NCI-H1417 treated with DMSO at 0.1 percent for 48 hours (cell line): ENCODE measurements at places on chromosomes 2 and 18.
A peak's percentile ranks its signal among the peaks of the same experiment; 100 is the strongest.

DNA sequence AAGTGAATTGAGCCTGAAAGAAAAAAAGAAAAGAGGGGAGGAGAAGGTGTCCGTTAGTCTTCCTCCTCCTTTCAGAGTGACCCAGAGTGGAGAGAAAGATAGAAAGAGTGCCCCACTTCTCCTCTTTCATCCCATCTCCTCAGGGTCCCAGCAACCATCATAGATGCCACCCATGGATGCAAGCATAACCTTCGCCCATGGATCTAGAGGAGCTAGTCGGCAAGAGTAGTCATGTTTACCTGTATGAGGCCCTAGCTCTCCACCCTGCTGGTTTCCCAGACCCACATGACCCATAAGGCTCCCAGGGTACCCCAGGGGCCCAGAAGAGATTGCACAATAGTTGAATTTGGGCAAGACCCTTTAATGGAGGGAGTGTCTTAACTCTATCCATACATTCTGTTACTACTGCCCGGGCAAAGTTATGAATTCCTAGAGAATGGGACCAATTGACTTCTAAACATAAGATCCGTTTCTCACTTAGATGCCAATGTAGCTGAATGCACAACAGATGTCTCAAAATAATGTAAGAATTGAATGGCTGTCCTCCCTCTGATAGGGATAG lies 56.1 kb upstream of the CDCA7 start:
- DNase-seq, result no peak

GRCh38 chr2:11795590-11795989 lies 49.2 kb downstream of the LPIN1 start:
- no peak for DNase-seq

DNA sequence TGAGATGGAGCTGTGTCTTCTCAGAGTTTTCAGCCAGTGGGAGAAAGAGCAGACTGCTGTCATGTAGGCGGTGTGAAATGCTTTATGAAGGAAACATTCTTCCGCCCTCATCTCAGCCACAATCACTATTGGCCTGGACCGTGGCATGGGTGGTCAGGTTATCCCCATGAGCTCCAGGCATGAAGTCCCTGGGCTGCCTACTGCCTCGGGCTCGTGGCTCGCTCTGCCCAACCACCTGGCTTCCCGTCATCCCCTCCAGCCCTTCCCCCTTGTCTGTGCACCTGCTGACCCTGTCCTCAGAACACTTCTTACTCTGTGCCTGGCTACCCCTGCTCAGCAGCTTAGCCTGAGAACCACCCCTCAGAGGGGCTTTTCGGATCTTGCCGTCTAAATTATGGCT lies 15.5 kb downstream of the COLEC11 start:
- DNase-seq, result no peak

DNA sequence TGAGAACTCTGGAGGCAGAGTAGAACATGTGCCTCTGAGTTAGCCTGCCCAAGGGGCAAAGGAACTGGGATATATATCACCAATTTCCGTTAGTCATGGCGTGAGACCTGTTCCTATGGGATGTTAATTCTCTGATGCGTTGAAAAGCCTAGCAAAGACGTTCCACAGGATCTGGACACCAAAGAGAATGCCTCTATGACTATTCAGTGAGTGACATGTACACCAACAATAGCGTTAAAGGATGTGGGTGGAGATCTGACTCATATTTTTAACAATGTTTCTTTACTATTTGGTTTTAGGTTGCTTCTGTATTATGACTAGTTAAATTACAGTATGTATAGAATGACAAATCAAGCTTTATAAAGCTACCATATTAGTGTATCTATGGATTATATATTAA lies 320.9 kb upstream of the MC4R start:
- DNase-seq, result no peak

DNA sequence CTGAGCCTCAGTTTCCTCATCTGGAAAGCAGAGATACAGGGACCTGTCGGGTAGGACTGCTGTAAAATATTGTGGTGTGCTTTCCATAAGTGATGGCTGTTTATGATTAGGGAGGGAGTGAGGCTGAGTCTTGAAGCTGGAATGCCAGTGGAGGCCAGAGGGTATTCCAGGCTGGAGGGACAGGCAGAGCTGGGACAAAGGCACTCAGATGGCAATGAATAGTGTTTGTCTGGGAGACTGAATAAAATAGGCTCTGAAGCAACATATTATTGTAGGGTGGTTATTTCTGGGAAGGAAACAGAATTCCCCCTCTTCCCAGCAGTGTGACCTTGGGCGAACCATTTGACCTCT lies 120.7 kb downstream of the INHBB start:
- no peak for DNase-seq

GRCh38 chr2:151049746-151050145 lies 211.9 kb downstream of the RBM43 start:
- no peak for DNase-seq

DNA sequence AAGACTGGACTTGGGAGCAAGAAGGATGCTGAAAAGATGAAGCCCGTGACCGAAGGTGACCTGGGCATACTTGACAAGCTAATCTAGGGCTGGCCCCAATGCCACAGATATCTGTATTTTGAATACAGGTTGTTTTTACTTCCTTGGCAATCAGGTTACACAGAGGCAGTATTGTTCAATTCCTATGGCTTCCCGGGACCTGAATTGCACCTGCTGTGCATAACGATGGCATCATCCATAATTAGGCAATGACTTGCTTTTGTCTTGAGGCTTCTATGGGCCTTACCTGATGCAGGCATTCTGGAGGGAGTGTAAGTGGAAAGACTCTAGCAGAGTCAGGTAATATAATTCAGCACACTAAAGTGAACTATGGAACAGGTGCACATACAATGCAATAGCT lies 60.6 kb upstream of the CUL3 start:
- DNase-seq, result no peak

- DNase-seq, result no peak
These were observed 9.2 kb downstream of the HTRA2 start for GRCh38 chr2:74538881-74539339.

GRCh38 chr2:71631411-71631931 lies 178.1 kb downstream of the DYSF start:
- no peak for DNase-seq

- no peak for DNase-seq
These were observed 487.5 kb downstream of the DLGAP1 start for GRCh38 chr18:3967359-3968180.

- no peak for DNase-seq
These were observed 685.2 kb downstream of the DCC start for GRCh38 chr18:53025247-53025646.

- DNase-seq, result no peak
These were observed 208.0 kb downstream of the GBX2 start for GRCh38 chr2:235960011-235960715.

GRCh38 chr2:178484245-178485041 lies 4.2 kb downstream of the PLEKHA3 start:
- peak; percentile 4 for DNase-seq

- DNase-seq, result no peak
These were observed 576.3 kb upstream of the CNTNAP5 start for GRCh38 chr2:123448801-123449200.

- DNase-seq, result no peak
These were observed 60.5 kb upstream of the PMAIP1 start for GRCh38 chr18:59839246-59839645.

DNA sequence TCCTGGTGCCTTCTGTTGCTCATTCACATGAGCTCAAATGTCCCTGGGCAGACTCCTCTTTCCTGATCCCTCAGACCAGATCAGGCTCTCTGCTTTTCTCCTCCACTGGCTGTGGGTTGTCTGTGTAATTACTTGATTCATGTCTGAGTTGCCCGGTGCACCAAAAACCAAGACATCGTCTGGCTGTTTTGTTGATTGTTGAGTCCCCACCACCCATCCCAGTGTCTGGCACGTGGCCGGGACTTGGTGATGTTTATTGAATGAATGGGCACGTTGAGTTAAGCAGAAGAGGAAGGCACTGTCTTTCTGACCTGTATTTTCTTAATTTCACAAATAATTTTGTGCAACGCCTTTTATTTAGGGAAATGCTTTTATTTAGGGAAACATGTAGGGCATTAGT lies 499.1 kb upstream of the HS6ST1 start:
- no peak for DNase-seq

DNA sequence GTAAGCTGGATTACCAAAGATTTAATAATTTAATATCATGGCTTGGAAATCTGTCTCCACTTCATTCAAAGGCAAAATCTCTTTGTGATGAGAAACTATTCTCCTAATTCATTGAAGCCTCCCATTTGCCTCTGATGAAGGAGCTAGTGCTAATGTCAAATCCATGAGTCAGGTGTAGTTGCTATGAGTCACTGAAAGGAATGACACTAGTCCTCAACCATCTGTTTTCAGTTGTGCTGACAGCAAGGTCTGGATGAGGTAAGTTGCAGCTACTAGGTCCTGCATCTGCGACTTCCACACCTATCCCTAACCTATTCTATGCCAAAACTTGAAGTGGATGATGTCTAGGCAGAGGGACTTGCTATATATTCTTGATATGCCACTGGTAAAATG lies 324.0 kb upstream of the UBE2E3 start:
- no peak for DNase-seq

- no peak for DNase-seq
These were observed 108.3 kb downstream of the MGAT5 start for GRCh38 chr2:134362152-134362668.

GRCh38 chr2:25809646-25810045 lies 68.6 kb downstream of the ASXL2 start:
- no peak for DNase-seq

DNA sequence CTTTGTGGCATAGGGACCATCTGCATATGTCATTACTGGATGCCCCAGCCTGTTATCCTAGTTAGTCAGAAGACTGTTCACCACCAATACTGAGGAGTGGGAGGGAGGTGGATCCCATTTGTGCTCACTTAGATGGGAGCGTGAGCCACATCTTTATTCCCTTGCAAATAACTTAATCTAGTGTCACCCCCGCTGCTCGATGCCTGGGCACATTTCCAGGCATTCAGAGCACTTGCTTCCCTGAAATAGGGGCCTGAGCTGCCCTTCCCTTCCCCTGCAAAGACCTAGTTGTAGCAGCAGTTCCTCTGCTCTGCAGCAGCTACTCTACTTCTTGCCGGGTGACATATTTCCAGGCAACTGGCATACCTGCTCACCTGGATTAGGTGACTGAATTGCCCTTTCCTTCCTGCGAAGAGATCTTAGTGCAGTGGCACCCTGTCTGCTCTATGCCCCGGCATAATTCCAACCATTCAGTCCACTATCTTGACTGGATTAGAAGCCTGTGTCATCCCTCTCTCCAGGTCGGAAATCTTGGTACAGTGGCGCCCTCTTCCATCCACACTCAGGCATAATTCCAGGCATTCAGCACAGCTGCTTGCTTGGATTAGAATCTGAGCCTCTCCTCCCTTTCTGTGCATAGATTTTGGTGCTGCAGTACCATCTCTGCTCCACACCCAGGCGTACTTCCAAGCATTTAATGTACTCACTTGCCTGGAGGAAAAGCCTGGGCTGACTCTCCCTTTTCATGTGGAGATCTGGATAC lies 1389.1 kb upstream of the TMEFF2 start:
- no peak for DNase-seq

- no peak for DNase-seq
These were observed 45.9 kb downstream of the PTRHD1 start for GRCh38 chr2:24747299-24747698.

GRCh38 chr2:120583851-120584570 lies 151.7 kb upstream of the GLI2 start:
- no peak for DNase-seq

- no peak for DNase-seq
These were observed 234.1 kb upstream of the ID2 start for GRCh38 chr2:8447610-8448221.

GRCh38 chr2:134773335-134773734 lies 54.5 kb upstream of the TMEM163 start:
- DNase-seq, result no peak

- no peak for DNase-seq
These were observed 44.3 kb downstream of the L3MBTL4 start for GRCh38 chr18:6370410-6370809.

DNA sequence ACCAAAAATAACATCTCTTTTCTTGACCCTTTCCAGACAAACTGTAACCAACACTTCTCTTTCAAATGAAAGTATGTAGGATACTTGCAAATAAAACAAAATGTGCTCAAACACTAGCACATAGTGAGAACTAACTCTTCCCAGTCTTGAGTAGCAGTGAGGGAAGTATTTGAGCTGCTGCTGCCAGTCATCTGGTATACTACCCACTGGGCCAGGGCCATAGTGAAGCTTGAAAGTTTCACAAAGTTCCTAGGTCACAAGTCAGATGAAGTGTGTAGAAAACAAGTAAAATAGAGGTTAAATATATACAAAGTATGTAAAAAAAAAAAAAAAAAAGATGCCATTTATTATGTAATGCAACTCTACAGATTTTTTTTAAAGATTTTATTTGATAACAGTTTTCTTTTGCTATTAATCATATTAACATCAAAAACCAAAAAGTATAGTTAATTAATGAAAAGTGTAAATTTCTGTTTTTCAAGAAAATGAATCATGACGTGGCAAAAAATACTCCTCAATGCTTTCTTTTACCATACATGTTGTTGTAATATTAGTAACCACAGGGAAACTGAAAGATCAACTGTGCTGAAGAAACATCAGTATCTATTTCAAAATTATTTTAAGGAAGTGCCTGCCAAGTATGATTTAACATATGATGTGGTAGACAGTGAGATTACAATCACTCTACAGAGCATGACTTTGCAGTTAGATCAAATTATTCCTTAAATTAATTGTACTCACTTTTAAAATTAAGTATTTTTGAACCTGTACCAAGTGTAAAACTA lies 21.6 kb upstream of the TRIB2 start:
- no peak for DNase-seq

DNA sequence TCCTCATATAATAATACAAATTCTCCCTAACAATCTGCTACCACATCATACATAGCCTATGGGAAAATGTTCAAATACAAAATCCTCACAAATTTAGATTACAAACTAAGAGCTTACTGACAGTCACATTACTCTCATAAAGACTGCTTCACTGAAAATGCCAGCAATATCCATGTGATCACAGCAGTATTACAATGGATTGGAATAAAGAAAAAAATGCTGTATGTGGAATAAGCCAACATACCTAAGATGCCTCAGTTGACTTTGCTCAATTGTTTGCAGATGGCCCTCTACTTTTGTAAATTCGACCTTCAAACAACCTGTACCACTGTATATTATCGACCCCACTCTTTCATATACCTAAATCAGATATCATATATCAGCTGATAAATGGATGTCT lies 88.7 kb downstream of the DYM start:
- no peak for DNase-seq

- DNase-seq, result no peak
These were observed 1.5 kb upstream of the GEMIN6 start for GRCh38 chr2:38776531-38776930.

DNA sequence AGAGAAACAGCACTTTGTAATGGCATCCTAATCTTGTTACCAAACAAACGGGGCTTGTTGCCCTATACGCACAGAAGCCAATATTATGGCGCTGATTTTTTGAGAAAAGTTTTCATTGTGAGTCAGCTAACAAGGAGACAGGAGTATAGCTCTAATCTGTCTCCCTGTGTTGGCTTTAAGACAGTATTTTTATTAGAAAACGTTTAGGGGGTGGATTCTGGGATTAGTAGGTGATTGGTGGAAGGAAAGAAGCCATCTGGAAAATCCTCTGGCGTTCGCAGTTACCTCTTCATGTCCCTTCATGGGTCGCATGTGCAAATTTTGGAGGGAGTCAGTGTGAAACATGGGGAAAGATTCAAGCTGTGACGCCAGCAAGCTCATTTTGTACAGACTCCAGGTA lies 698 bp upstream of the TMEM237 start:
- DNase-seq, result no peak
